ENCODE measurements at places on chromosomes 1 and 21. TPM values are rescaled to one million over a fixed set of nuclear protein-coding genes. Genes with fewer than 3 reads are reported as not detected.

Gene SFN
- total RNA-seq: 1.8 TPM

Gene DENND2C
- total RNA-seq: 0.96 TPM

Gene AIRE
- not detected for total RNA-seq

Gene MPZL1
- 8.5 TPM for total RNA-seq

Gene SPRR3
- not detected for total RNA-seq

Gene REN
- total RNA-seq: not detected

Gene GUCA2B
- not detected for total RNA-seq

Gene KIF17
- total RNA-seq: not detected

Gene PADI2
- 0.23 TPM for total RNA-seq

Gene TCHH
- 0.06 TPM for total RNA-seq

Gene KIF21B
- 143 TPM for total RNA-seq

GRCh38 chr1:164685266-164686035 is 126.5 kb downstream of the PBX1 start:
- no peak for DNase-seq

- DNase-seq: no peak
These were observed 90.9 kb downstream of the MAN1C1 start for GRCh38 chr1:25707280-25708016.

GRCh38 chr1:213884942-213885341 is 102.8 kb upstream of the PROX1 start:
- no peak for DNase-seq

GRCh38 chr1:172089768-172090510 is 248.6 kb downstream of the DNM3 start:
- DNase-seq: peak; percentile 65

DNA sequence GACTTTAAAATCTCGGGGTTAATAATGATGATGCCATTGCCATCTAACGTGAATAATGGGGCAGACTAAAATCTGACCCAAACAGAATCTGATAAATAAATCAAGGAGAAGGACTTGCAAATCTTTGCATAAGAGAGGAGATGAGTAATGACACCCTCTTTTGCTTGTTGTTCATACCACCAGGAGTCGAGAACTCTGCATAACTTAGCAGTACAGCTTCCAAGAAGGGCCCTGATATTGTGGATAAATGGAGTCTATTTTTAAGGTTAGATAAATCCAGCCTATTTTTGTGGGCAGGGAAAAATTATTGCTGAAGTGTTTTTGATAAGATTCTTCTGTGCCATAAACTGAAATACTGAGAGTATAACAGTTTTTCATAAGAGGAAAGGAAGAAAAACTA is 17.3 kb downstream of the RYR2 start:
- no peak for DNase-seq

GRCh38 chr21:36482673-36483072 is 2.8 kb upstream of the CLDN14 start:
- no peak for DNase-seq

DNA sequence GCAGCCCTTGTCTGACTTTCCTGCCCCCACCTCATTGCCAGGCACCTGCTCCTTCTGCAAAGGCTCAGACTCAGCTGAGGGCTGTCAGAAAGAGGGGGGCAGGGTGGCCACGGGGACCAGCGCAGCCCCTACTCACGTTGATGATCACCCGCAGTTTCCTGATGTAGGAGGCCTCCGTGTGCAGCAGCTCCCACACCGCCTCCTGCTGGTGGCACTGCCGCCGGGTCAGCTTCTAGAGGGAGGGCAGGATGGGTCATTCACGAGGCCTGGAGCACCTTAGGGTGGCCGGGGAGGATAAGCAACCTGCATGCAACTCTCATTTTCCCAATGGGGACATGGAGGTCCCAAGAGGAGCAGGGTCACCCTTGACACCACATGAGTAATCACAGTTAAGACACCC is 6.4 kb upstream of the TNFRSF25 start:
- DNase-seq: no peak

- no peak for DNase-seq
These were observed 32.3 kb upstream of the TENT5C start for GRCh38 chr1:117573386-117574023.

DNA sequence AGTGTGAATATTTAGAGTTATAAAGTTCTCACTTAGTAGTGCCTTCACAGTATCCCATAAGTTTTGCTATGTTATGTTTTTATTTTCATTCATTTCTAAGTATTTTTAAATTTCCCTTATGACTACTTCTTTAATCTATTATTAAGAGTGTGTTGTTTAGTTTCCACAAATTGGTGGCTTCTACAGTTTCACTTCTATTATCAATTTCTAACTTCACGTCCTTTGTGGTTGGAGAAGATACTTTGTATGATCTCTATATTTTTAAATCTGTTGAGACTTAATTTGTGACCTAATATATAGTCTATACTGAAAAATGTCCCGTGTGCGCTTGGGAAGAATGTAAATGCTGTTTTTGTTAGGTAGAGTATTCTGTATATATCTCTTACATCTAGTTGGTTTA is 11.7 kb downstream of the CHIA start:
- DNase-seq: no peak

GRCh38 chr1:198443365-198444233 is 96.9 kb downstream of the ATP6V1G3 start:
- no peak for DNase-seq

- no peak for DNase-seq
These were observed 158.4 kb upstream of the BACE2 start for GRCh38 chr21:41009398-41010100.

DNA sequence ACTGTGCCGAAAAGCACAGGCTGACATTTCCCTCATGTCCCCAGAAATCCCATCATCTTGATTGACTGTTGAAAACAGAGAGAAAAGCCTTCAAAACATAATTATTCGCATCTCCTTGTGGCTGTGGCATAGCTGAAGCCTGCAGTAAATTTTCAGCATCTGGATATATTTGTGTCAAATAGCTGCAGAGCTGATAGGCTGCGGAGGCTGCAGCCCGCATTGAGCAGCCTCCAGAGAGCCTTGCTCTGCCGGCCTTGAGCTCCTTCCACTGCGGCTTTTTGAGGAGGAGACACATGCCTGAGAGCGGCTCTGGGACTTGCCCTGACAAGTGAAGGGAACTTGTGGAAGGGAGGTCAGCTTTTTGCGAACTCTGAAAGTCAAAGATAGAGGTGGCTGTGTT is 144.7 kb downstream of the RYR2 start:
- no peak for DNase-seq

- no peak for DNase-seq
These were observed 74.2 kb downstream of the ATF6 start for GRCh38 chr1:161840363-161840762.

DNA sequence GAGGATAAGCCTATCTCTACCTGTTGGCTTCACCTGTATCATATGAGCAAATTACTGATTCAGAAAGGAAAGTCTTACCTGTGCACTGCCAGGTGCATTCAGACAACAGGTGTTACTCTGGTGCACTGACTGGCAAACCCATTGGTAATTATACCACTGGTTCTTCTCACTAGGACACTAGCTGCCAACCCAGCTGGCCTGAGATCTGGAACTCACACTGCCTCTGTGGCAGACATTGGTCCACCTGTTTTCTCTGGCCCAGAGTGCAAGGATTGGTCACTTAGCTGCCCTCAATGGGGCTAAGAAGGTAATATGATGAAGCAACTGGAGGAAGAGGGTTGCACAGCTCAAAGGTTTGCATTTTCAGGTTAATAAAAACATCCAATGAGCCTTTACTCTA is 140.2 kb upstream of the DNAH14 start:
- no peak for DNase-seq

GRCh38 chr21:38861989-38862683 is 56.4 kb downstream of the ETS2 start:
- no peak for DNase-seq

DNA sequence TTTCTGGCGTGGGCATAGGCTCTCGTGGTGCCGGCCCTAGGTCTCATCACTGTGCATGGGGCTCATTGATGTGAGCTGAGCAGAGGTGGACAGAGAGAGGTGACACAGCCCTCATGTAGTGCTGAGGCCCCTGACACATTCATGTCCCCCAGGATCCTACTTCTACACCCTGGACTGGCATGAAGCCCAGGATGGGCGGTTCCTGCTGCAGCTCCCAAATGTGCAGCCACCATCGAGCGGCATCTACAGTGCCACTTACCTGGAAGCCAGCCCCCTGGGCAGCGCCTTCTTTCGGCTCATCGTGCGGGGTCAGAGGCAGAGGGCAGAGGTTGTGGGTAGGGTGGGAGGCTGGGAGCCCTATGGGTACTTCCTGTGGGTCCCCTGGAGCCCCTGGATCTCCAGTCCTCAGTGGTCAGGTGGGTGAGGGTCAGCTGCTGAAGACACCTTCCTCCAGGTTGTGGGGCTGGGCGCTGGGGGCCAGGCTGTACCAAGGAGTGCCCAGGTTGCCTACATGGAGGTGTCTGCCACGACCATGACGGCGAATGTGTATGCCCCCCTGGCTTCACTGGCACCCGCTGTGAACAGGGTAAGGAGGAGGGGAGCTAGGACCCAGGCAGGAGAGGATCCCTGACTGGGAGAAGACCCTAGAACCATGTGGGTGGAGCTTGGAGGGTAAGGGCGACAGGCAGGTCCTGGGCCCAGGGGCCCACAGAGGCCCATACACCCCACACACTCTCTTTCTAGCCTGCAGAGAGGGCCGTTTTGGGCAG is 6.1 kb downstream of the TIE1 start:
- DNase-seq: no peak

GRCh38 chr1:27491748-27492700 is 2.1 kb upstream of the WASF2 start:
- peak; percentile 12 for DNase-seq

- no peak for DNase-seq
These were observed 61.7 kb upstream of the PUM1 start for GRCh38 chr1:31127266-31127665.
